ENCODE measurements at places on chromosomes 1 and 21.

- H3K36me3 ChIP-seq = no peaks in the 10 kb centered on the region
- no peaks in the 10 kb centered on the region for H3K27me3 ChIP-seq
- no peaks in the 10 kb centered on the region for H3K4me1 ChIP-seq
- no peak overlapping the region for H3K27ac ChIP-seq
- no peak for DNase-seq
Observed at GRCh38 chr1:6884652-6885153, 99.4 kb downstream of the CAMTA1 start.

- no peak for DNase-seq
- H3K4me1 ChIP-seq = no peaks in the 10 kb centered on the region
- no peak overlapping the region for H3K4me3 ChIP-seq
- no peaks in the 10 kb centered on the region for H3K36me3 ChIP-seq
- no peaks in the 10 kb centered on the region for H3K27me3 ChIP-seq
Observed at GRCh38 chr1:23673086-23673813, 18.4 kb upstream of the RPL11 start.

GRCh38 chr1:228180271-228180958, 14.8 kb downstream of the IBA57 start:
- H3K36me3 ChIP-seq = no peaks in the 10 kb centered on the region
- no peak for DNase-seq
- H3K4me3 ChIP-seq = no peak overlapping the region
- no peaks in the 10 kb centered on the region for H3K27me3 ChIP-seq

GRCh38 chr1:226397011-226397926, 10.6 kb downstream of the PARP1 start:
- H3K4me3 ChIP-seq = no peak overlapping the region
- H3K36me3 ChIP-seq = peaks cover 16% of the 10 kb centered on the region
- H3K27me3 ChIP-seq = no peaks in the 10 kb centered on the region
- no peaks in the 10 kb centered on the region for H3K4me1 ChIP-seq
- no peak overlapping the region for H3K27ac ChIP-seq
- no peak for DNase-seq

- no peaks in the 10 kb centered on the region for H3K27me3 ChIP-seq
- no peak for DNase-seq
- peaks cover 2% of the 10 kb centered on the region for H3K4me1 ChIP-seq
- H3K4me3 ChIP-seq = no peak overlapping the region
- no peak overlapping the region for H3K27ac ChIP-seq
Observed at GRCh38 chr1:213397638-213398037, 346.6 kb downstream of the RPS6KC1 start.

- H3K27me3 ChIP-seq = no peaks in the 10 kb centered on the region
- H3K4me3 ChIP-seq = no peak overlapping the region
- no peak overlapping the region for H3K27ac ChIP-seq
- H3K4me1 ChIP-seq = no peaks in the 10 kb centered on the region
Observed at GRCh38 chr1:213779228-213779627, 208.5 kb upstream of the PROX1 start.

GRCh38 chr1:46173361-46173856, 1.5 kb upstream of the TSPAN1 start:
- DNase-seq = no peak
- no peaks in the 10 kb centered on the region for H3K36me3 ChIP-seq
- peaks cover 1% of the 10 kb centered on the region for H3K4me1 ChIP-seq
- H3K4me3 ChIP-seq = no peak overlapping the region

GRCh38 chr1:94237291-94238226, at the start of gene ARHGAP29:
TSS of gene ARHGAP29 (minus strand) at chr1:94237584. CDS start at chr1:94231611, 5,973 bp downstream.
- DNase-seq = no peak
- peak within 1 kb of the TSS; percentile 75 for H3K4me3 ChIP-seq
- peaks cover 17% of the 10 kb centered on the region for H3K27me3 ChIP-seq
- no peak within 1 kb of the TSS for H3K27ac ChIP-seq
- H3K4me1 ChIP-seq = no peaks in the 10 kb centered on the region
- no peaks in the 10 kb centered on the region for H3K36me3 ChIP-seq

- H3K36me3 ChIP-seq = peaks cover 22% of the 10 kb centered on the region
- no peaks in the 10 kb centered on the region for H3K27me3 ChIP-seq
- H3K4me3 ChIP-seq = no peak overlapping the region
- no peak for DNase-seq
Observed at GRCh38 chr1:185297982-185298381, 19.1 kb downstream of the IVNS1ABP start.

DNA sequence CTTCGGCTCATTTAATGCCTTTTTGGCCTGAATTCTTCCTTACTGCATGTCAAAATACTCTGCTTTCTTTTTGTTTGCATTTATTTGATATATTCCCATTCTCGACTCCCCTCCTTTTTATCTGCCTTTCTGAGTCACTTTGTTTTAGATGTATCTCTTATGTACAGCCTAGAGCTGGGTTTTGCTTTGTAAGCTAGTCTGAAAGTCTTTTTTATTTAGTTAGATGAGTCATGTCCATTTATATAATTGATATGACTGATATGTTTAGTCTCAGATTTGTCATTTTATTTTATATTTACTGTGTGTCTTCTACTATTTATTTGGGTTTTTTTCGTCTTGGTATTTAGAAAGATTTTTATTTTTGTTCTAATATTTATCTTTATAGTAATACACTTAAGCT, 33.6 kb upstream of the GNG5 start:
- H3K4me1 ChIP-seq = no peaks in the 10 kb centered on the region
- no peaks in the 10 kb centered on the region for H3K27me3 ChIP-seq
- H3K4me3 ChIP-seq = no peak overlapping the region
- H3K36me3 ChIP-seq = no peaks in the 10 kb centered on the region

GRCh38 chr21:38054334-38054733, 138.1 kb upstream of the KCNJ6 start:
- no peak for DNase-seq
- H3K4me1 ChIP-seq = no peaks in the 10 kb centered on the region
- H3K27ac ChIP-seq = no peak overlapping the region

- DNase-seq = no peak
- H3K36me3 ChIP-seq = no peaks in the 10 kb centered on the region
- H3K4me3 ChIP-seq = no peak overlapping the region
- no peak overlapping the region for H3K27ac ChIP-seq
Observed at GRCh38 chr1:219460896-219461815, 151.7 kb downstream of the ZC3H11B start.

- no peaks in the 10 kb centered on the region for H3K36me3 ChIP-seq
- H3K4me1 ChIP-seq = no peaks in the 10 kb centered on the region
- H3K27me3 ChIP-seq = no peaks in the 10 kb centered on the region
- H3K4me3 ChIP-seq = no peak overlapping the region
Observed at GRCh38 chr1:55822891-55823290, 607.7 kb upstream of the USP24 start.

- H3K4me3 ChIP-seq = no peak overlapping the region
- H3K4me1 ChIP-seq = peaks cover 2% of the 10 kb centered on the region
- no peaks in the 10 kb centered on the region for H3K36me3 ChIP-seq
- no peak overlapping the region for H3K27ac ChIP-seq
- no peak for DNase-seq
Observed at GRCh38 chr1:240111558-240111957, 19.9 kb downstream of the FMN2 start.

- no peaks in the 10 kb centered on the region for H3K36me3 ChIP-seq
- no peak overlapping the region for H3K27ac ChIP-seq
- DNase-seq = no peak
Observed at GRCh38 chr1:235888119-235888643, 21.5 kb upstream of the LYST start.

- H3K36me3 ChIP-seq = no peaks in the 10 kb centered on the region
- no peak for DNase-seq
- H3K4me1 ChIP-seq = 0 out of 2 replicates have a peak, but pooled peaks cover 2% of the 10 kb centered on the region
- no peak overlapping the region for H3K27ac ChIP-seq
Observed at GRCh38 chr1:8137481-8138244, 111.6 kb upstream of the ERRFI1 start.

DNA sequence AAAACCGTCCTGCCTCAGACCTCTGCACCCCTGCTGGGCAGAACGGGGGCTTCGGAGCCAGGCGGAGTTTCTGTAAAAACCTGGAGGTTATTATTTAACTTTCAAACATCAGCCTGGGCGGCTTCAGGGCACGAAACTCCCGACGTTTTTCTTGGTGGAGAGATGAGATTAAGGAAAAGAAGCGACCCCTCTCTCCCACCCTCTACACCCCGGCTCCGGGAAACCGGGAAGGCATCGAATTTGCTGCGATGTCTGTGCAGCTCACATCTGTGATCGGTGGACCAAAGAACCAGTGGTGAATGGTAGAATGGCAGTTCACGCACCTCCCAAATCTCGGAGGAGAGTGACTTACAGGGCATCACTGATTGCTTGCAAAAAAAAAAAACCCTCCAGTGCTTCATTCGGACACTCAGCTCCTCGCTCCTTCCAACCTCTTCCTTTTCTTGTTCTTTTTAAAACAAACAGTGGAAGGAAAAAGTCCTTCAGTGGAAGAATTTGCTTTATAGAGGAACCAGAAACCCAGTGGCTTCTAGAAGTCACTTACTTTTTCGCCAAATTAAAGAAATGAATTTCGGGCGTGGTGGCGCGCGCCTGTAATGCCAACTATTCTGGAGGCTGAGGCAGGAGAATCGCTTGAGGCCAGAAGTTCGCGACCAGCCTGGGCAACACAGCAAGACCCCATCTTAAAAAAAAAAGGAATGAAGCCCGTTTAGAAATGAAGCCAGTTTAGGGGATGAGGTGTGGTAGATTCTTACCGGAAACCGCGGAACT, 884 bp downstream of the PHACTR4 start:
- no peaks in the 10 kb centered on the region for H3K36me3 ChIP-seq
- H3K4me1 ChIP-seq = no peaks in the 10 kb centered on the region
- no peak overlapping the region for H3K27ac ChIP-seq
- no peak for DNase-seq
- H3K4me3 ChIP-seq = peak overlapping the region; percentile 81

DNA sequence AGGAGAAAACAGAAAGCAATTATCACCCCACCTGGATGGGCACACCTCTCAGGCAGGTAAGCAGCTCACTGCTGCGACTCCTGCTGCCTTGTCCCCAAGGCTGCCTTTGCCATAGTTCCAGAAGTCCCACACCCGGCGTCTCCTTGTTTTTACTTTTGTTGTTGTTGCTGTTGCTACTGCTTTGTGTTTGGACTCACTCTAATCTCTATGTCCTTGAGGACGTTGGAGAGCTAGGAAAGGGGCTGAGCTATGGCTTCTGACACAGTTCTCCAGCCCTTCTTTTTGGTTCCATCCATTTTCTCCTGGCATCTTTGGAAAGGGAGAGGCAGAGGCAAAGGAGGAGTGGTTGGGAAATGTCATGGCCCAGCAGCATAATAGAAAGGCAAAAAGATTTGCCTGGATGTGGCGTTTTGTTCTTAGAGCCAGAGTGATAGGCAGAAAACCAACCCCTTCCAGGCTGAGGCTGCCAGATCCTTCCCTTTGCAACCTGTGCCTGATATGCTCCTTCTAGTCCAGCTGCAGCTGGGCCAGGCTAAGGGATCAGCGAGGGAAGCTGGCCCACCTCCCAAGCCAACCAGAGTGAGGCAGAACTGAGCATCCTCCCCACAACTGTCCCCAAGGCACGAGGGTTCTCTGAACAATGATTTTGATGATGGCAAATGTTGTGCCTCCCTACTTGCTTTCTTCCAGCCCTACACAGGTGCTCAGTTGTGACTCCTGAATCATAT, 270.7 kb downstream of the ASTN1 start:
- H3K27ac ChIP-seq = no peak overlapping the region
- no peaks in the 10 kb centered on the region for H3K4me1 ChIP-seq
- no peak overlapping the region for H3K4me3 ChIP-seq
- no peaks in the 10 kb centered on the region for H3K36me3 ChIP-seq

- no peak overlapping the region for H3K4me3 ChIP-seq
- no peak for DNase-seq
- no peaks in the 10 kb centered on the region for H3K36me3 ChIP-seq
- no peaks in the 10 kb centered on the region for H3K27me3 ChIP-seq
Observed at GRCh38 chr1:155893389-155894142, 17.6 kb downstream of the RIT1 start.

DNA sequence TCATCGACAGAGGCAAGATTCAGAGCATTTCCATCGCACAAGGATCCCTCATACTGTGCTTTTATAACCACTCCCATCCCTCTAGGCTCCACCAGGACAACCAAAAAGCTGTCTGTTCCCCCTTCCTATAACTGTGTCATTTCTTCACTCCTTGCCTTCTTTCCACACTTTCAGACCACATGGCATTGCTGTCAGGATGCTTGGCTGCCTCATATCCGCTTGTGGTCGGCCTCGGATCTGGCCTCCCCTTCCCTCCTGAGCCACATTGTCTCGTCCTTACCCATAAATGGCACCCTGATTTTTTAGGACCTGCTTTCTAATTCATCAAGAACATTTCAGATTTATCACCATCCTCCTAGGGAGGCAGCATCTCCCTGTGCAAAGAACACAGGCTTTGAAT, 80.5 kb downstream of the HIVEP3 start:
- DNase-seq = no peak
- H3K4me3 ChIP-seq = no peak overlapping the region
- H3K27me3 ChIP-seq = no peaks in the 10 kb centered on the region

DNA sequence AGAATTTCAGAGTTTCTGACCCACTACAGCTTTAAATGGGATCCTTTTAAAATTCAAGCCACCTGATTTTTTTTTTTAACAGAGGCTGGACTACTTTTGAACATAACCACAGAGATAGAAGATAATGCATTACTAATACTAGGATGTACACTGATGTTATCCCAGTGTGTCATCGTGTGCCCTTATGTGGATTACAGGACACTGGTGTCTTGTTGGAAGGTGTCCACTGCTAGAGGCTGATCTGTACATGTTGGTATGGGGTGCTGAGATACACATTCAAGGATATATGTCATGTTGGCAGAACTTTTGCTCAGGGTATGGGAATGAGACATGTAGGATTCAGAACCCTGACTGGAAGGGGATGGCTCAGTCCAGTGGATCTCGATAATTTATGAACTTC, 56.3 kb downstream of the INAVA start:
- H3K27ac ChIP-seq = no peak overlapping the region
- H3K36me3 ChIP-seq = no peaks in the 10 kb centered on the region
- no peaks in the 10 kb centered on the region for H3K4me1 ChIP-seq
- no peak for DNase-seq
- no peaks in the 10 kb centered on the region for H3K27me3 ChIP-seq

DNA sequence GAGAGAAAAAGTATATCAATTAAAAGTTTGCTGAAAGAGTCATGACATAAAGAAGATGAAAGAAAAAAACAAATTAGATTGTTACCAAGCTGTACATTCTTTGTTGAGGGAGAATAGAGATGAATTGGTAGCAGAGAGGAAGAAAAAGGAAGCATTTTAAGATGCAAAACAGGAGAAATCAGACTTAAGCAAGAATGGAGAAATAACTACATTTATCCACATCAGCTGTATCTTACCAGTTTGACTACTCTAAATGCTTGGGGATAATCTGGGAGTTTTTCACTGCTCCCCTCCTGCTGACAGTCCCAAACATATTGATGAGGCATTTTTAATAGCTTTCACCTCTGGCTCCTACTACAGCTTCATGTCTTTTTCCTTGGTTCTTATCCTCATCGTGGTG, 16.8 kb upstream of the PTPRC start:
- no peaks in the 10 kb centered on the region for H3K36me3 ChIP-seq
- H3K27ac ChIP-seq = no peak overlapping the region
- no peaks in the 10 kb centered on the region for H3K27me3 ChIP-seq
- no peak for DNase-seq

Measured in iPS DF 6.9 (cell line).